Mucosa of descending colon (tissue), 3 donors: ENCODE measurements at places on chromosomes 12 and 14. TPM values are rescaled to one million over a fixed set of nuclear protein-coding genes. Genes with fewer than 3 reads are reported as not detected.

The GALC gene
- 21.2 TPM for total RNA-seq

The FOXN4 gene
- total RNA-seq = 0.25 TPM

The TTC9 gene
- total RNA-seq = 0.63 TPM

DNA sequence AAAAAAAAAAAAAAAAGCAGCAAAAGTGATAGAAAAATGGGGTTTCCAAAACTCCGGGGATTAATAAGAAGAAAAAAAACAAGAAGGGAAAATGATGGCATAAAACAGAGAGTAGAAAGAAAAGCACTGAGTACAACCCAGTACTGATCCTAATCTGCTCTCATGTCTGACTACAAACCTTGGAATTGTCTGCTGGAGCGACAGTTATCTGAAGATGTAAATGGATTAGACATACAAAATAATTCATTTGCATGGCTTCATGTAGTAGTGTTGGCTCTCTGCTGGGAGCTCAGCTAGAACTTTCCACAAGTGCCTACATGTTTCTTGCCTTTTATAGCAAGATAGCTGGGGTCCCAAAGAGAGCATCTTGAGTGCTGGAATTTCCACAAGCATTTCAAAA is 34.2 kb downstream of the ZCRB1 start:
- no peak for DNase-seq

DNA sequence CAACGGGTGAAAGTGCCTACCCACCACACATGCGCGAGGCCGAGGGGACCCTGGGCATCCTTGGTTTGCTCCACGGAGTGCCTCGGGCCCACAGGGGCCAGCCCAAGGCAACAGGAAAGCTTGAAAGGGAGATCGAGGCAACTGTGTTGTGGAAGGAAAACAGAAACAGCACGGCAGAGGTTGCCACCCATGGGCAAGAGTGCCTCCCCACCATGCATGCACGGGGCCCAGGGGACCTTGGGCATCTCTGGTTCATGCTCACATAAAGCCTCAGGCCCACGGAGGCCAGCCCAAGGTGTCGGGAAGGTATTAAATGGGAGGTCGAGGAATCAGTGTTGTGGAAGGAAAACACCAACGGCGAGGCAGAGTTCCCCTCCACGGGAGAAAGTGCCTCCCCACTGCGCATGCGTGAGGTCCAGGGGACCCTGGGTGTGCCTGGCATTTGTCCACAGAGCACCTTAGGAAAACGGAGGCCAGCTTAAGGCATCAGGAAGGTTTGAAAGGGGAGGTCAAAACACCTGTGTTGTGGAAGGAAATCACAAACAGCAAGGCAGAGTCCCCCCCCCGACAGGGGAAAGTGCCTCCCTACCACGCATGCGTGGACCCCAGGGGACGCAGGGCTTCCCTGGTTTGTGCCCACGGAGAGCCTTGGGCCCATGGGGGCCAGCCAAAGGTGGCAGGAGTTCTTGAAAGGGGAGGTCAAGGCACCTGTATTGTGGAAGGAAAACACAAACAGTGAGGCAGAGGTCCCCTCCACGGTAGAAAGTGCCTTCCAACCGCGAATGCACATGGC is 367.3 kb downstream of the ALG10 start:
- no peak for DNase-seq

- no peak for DNase-seq
These were observed 30.0 kb downstream of the ALX1 start for GRCh38 chr12:85310025-85310424.

DNA sequence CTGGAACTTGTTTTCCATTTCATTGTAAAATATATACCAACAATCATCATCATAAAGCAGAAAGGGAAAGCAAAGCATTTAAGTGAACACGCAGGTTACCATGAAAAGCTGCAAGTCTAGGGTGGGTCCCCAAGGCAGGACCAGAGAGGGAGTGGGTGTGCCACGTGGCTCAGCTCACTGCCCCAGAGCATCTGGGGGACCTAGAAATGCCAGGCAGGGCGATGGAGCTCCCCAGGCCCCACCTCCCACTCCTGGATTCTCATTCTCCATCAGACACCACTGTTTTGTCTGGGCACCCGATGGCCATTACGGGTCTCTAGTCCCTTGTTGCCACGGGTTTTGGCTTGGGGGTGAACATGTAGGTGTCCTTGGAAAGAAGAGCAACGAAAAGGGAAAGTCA is 34.7 kb downstream of the BCL11B start:
- no peak for DNase-seq

DNA sequence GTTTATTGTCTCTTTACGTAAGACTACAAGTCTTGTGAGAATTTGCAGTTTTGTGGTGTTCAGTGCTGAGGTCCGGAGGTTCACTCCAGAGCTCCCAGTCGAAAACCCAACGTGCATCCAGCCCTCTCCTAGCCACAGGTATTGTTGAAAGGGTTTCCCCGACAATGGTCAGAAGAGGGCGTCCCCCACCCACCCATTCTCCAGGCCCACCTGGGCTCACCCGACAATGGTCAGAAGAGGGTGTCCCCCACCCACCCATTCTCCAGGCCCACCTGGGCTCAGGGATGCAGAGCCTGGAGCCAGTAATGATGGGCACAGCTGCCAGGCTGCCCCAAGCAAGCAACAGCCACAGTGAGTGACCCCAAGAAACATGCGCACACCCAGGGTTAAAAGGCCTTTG is 126.8 kb upstream of the EVL start:
- no peak for DNase-seq

GRCh38 chr12:116186482-116187150 is 90.9 kb downstream of the MED13L start:
- DNase-seq = no peak

- DNase-seq = no peak
These were observed 13.5 kb upstream of the FKBP11 start for GRCh38 chr12:48938805-48939204.
